ENCODE measurements at places on chromosomes 3 and 15. TPM values are rescaled to one million over a fixed set of nuclear protein-coding genes. Genes with fewer than 3 reads are reported as not detected.

- DNase-seq, result no peak
These were observed 6.8 kb downstream of the GDPGP1 start for GRCh38 chr15:90240856-90241255.

GRCh38 chr3:31472479-31473390 is 60.0 kb upstream of the STT3B start:
- DNase-seq, result peak; percentile 46

DNA sequence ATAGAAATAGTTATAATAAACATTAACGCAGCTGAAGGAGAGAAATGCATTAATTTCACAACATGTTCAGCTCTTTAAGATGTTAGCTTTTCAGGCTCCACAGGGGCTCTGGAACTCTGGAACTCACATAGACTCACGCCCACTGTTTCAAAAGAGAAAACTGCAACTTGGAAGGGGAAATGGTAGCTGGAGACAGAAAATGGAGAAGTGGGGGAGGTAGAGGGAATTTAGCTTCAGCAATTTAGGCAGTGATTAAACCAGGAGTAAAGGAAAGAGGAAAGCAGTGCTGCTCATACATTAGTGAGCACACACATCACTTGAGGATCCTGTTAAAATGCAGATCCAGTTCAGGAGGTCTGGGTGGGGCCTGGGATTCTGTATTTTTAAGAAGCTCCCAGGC is 274.8 kb upstream of the TRIM42 start:
- no peak for DNase-seq

The GOLGA6L10 gene
- 0.91 TPM for total RNA-seq

The PTPRG gene
- not detected for total RNA-seq

- no peak for DNase-seq
These were observed 141.5 kb downstream of the SMAD6 start for GRCh38 chr15:66843581-66843980.

DNA sequence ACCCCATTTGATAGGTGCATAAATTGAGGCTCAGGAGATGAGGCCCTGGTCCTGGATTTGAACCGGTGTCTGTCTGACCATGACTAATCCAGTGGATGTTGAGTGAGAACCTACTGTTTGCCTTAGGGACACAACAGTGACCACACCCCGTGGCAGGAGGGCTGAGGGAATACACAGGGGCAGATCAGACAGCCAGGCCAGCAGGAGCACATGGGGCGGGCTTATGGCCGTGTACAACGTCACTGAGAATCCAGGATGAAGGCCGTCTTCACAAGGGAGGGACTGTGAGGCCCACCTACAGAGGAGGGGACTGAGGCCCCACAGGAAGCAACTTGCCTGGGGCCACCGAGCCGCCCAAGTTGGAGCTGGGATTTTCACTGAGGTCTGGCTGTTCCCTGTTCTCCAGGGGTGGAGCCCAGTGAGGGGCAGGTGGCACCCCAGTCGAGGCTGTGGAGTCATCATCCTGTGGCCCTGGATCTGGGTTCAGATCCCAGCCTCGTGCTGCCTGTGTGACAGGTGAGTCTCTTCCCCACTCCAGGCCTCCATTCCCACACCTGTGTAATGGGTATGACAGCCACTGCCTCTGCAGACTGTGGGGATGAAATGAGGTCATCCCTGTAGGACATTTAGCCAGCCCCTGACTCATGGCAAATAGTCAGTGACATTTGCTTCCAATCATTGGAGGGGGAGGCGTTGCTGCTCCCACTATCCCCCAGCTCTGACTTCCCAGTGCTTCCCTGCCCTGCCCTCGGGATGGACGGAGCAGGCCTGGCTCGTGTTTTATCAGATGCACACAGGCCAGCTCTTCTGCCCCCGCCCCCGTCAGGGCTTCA is 6.3 kb upstream of the PLXND1 start:
- DNase-seq, result no peak

- DNase-seq, result no peak
These were observed 2.7 kb upstream of the CILP start for GRCh38 chr15:65214010-65214409.

The KNG1 gene
- not detected for total RNA-seq

DNA sequence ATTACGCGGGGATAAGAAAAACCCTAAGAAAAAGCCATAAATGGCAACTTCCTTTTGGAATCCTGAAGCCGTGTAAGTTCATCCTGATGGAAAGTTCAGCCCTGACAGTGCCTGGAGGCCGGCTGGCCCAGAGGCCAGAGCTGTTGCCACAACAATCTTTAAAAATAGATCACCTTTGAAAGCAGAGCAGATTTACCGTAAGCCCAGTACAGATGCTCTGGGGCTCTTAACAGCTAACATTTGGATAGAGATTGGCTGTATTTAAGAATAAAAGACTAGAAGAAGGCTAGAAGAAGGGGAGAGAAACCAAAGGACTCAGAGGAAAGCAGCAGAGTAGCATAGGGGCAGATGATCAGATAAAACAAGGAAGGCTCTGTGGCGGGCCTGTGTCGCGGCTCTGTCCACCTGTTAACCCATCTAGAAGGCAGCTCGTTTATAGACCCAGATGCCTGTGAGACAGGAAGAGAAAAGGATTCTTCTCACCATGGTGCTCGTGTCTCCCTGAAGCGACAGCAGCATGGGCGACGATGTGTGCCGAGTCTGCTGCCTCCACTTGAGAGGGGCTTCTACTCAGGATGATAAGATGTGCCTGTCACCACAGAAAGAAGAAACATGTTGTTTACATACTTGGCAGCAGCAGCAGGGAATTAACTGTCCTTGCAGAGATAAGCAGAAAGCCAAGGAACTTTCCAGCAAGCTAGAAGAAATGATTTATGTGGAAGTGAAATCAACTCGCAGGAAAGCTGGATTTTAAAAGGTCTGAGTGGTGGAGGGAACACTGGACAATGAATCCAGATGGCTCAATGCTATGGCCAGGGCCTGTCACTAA is 69.9 kb downstream of the SYNM start:
- DNase-seq, result no peak

DNA sequence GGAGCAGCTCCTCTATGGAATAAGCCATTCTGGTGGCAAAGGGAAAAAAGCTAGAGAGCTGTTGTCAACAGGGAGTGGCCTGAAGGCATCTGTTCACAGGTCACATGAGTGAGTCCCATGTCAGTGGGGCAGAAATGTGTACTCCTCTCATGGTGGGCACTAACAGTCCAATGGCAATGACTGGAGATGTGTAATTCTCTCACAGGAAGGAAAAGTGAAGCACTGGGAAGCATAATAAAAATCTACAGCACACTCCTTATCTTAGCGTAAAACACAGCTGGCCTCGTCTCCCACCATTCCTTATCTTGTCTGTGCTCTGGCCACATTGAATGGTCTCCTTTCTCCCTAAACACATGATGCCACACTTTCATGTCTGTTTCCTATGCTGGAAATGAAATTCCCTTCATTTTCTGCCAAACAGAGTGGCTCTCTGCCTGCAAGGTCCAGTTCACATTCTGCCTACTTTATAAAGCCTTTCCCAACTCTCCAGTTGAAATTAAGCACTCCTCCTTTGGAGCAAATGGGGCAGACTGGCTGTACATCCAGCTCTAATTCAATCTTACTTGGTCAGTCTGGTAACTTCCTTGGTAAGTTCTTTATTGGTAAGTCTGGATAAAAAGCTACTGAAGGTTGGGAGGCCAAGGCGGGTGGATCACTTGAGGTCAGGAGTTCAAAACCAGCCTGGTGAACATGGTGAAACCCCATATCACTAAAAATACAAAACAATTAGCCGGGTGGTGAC is 139.8 kb downstream of the RPL22L1 start:
- no peak for DNase-seq

- no peak for DNase-seq
These were observed 107.2 kb downstream of the PYDC2 start for GRCh38 chr3:191568206-191568605.

The MUC20 gene
- total RNA-seq, result 1.9 TPM

- DNase-seq, result no peak
These were observed 97.2 kb upstream of the C3orf80 start for GRCh38 chr3:160128056-160128455.

The RBPMS2 gene
- not detected for total RNA-seq

DNA sequence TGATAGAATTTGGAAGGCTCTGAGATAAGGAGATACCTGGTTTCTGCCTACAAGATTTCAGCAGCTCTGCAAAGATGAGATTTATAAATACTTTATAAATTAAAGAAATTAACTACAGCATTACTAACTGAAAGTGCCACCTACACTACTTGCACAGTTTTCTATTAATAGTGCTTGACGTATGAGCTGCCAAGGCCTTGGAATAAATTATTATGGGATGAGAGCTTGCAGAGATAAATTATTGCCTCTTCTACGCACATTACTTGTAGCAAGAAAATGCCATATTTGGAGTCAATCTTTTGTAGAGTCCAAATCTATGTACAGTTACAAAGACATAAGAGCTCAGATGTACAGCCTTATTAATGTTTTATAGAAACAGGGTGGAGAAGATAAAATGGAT is 89.1 kb downstream of the BCHE start:
- DNase-seq, result no peak

DNA sequence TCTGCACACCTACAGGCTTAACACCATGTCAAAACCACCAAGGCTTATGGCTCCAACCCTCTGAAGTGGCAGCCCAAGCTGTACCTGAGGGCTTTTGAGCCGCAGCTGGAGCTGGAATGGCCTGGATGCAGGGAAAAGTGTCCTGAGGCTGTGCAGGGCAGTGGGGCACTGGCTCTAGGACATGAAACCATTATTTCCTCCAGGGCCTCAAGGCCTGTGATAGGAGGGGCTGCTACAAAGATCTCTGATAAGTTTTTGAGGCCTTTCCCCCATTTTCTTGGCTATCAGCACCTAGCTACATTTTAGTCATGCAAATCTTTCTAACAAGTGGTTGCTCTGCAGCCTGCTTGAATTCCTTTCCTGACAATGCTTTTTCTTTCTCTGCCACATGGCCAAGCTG is 37.6 kb downstream of the SPATA16 start:
- no peak for DNase-seq

- peak; percentile 62 for DNase-seq
These were observed 92.6 kb downstream of the CHDH start for GRCh38 chr3:53753518-53754183.

- DNase-seq, result no peak
These were observed 3.6 kb upstream of the KPNA4 start for GRCh38 chr3:160568989-160569388.

The SOX2 gene
- not detected for total RNA-seq

DNA sequence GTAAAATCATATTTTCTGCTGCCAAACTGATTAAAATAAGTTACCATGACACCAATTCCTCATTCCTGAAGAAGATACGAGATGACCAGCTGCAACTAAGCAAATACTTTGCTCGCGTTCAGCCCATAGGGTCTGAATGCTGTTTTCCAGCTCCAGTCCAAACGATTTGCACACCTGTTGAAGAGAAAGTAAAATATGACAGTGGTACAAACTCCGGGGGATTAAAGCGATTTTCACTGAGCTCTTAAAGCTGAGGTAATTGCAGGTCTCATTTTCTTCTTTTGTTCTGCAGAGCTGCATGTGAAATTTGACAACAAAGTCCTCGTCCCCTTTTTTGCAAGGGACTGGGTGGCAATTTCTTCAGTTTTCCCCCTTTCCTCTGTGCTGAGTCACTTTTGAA is 118.4 kb downstream of the NR2F2 start:
- no peak for DNase-seq

The CCK gene
- total RNA-seq, result not detected

The IGSF11 gene
- not detected for total RNA-seq

Measured in activated CD8-positive, alpha-beta memory T cell treated with anti-CD3 and anti-CD28 coated beads, Interleukin-2, amount 10 ng/mL, durations not matched to agents 7 days and 5 days (primary cell).